ENCODE measurements at places on chromosomes 16 and 17. TPM values are rescaled to one million over a fixed set of nuclear protein-coding genes. Genes with fewer than 3 reads are reported as not detected.

DNA sequence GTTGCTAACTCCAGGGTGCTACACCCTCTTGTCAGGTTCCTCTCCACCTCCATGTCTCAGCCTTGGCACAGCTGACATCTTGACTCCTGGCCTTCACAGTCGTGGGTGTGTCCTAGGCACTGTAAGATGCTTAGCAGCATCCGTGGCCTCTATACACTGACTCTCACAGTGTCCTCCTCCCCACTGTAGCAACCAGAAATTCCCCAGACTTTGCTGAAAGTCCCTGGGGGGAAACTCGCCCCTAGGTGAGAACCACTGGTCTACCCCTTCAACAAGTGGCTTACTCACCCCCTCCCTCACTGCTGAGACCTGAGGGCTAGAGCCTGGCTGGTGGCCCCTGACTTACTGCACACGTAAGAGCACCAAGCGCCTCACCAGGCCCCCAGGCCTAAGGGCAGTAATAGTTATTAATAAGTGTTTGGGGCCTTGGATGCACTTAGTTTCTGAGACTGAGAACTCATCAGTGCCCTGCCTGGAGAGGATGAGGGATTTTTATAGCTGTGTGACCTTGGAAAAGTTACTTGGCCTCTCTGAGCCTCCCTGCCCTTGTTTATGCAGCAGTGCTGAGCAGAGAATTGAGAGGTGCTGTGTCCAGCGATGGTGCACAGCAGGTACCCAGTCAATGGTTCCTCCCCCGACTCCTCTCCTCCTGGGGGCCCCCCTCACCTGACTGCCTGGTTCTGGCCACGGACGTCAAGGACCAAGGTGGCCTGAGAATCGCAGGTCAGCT is 67.1 kb downstream of the RMI2 start:
- DNase-seq: no peak

GRCh38 chr17:10380631-10381408 is 8.0 kb upstream of the MYH13 start:
- DNase-seq: no peak

- no peak for DNase-seq
These were observed 20.0 kb downstream of the SBK1 start for GRCh38 chr16:28312327-28312726.

DNA sequence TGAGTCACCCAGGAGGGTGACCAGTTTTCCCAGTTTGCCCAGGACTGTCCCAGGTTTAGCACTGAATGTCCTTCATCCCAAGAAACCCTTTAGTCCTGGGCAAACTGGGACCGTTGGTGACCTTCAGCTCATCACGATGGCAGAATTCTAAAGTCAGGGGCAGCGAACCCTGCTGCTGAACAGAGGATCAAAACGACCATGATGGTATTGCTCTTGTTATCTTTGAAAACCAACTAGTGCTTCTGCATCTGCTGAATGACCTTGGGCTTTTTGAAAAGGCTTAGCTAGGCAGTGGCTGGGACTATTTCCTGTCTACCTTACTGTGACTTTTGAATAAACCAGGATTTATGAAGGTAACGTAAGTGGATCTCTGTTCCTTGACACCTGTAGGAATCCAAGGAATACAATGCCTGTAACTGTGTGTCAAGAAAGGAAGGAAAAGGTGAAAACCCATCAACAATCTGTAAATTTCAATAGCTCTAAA is 281.9 kb downstream of the SOX9 start:
- no peak for DNase-seq

DNA sequence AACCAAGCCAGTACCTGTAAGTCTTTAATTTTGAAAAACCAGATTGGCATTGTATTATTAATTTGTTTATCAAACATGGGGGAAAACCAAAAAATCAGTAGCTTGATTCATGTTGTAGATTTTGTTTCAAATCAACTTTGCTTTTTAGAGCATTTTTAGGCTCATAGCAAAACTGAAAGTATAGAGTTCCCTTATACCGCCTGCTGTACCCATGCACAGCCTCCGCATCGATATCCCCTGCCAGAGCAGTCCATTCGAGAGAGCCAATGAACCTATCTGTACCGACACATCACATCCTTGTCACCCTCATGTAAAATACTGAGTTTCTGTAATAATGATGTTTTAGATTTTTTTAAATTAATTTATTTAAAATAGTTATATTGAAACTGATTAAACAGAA is 16.2 kb upstream of the MRC2 start:
- no peak for DNase-seq

The OR3A2 gene
- 5.8 TPM for total RNA-seq
